Brain microvascular endothelial cell (primary cell): ENCODE measurements at places on chromosomes 5 and 9.

- DNase-seq = no peak
These were observed at the start of gene GNAQ for GRCh38 chr9:78031444-78031892. GNAQ (minus strand) TSS chr9:78031811; CDS start chr9:78031235, 576 bp downstream.

DNA sequence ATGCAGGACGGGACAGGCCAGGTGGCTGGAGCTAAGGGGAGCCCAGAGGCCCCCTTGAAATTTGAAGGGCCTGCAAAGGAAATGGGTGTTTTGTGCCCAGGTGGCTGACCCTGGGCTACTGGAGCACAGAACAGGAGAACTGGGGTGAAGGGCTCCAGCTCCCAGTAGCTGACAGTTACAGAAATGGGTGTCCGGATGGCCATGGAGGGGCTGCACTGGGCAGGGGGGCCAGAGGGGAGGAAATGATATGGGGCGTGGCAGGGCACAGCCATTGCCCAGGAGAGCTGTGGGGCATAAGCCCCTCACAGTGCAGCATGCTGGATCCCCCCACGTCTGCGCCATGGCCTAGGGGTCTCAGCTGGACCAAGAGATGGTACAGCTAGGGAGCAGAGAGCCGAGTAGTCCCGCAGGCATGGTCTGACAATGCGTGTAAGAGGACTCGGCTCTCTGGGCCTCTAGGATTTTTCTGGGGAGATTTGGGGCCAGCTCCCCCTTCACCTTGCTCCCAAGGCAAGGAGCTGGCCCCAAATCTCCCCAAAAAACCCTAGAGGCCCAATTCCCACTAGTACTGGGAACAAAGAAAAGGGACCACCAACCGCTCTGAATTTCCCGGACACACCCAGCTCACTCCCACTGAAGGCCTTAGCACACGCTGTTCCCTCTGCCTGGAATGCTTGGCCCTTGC is 7.9 kb upstream of the CARD19 start:
- no peak for DNase-seq

GRCh38 chr5:72653586-72653985 is 146.4 kb upstream of the ZNF366 start:
- DNase-seq = no peak

GRCh38 chr5:88675168-88675707 is 207.7 kb downstream of the MEF2C start:
- no peak for DNase-seq

- no peak for DNase-seq
These were observed 52.7 kb downstream of the WNK2 start for GRCh38 chr9:93236541-93237206.

GRCh38 chr5:76083555-76084495 is 642 bp downstream of the SV2C start:
- no peak for DNase-seq

GRCh38 chr5:123124859-123125595 is 36.0 kb downstream of the PRDM6 start:
- no peak for DNase-seq

- DNase-seq = peak; percentile 31
These were observed 14.1 kb downstream of the CAPSL start for GRCh38 chr5:35924122-35924949.

GRCh38 chr5:95901676-95902627 is 59.7 kb downstream of the ELL2 start:
- peak; percentile 78 for DNase-seq

- no peak for DNase-seq
These were observed 93.4 kb downstream of the GNAQ start for GRCh38 chr9:77938163-77938562.

DNA sequence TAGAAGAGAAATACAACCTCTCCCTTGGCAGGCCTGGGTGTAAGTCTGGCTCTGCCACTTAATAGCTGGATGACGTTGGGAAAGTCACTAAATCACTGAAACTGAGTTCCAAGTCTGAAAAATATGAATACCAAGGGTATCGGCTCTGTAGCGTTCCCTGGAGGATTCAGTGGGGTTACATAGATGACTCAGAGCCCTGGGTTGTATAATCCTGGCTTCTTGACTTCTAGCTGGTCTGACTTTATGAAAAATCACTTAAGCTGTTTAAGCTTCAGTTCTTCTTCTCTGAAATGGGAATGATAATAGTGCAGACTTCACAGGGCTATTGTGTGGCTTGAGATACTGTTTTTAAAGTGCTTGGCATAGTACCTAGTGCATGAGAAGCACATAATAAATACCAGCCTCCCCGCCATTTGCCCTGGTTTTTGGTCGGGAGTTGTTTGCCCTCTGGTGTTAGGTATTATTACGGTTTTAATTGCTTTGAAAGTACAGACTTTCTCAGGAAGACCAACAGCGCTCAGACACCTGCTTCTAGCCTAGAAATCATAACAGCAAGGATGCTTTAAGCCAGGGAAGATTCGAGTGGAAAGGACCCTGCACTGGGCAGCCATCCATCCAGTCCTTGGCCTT is 43.0 kb downstream of the CYFIP2 start:
- DNase-seq = peak; percentile 47

DNA sequence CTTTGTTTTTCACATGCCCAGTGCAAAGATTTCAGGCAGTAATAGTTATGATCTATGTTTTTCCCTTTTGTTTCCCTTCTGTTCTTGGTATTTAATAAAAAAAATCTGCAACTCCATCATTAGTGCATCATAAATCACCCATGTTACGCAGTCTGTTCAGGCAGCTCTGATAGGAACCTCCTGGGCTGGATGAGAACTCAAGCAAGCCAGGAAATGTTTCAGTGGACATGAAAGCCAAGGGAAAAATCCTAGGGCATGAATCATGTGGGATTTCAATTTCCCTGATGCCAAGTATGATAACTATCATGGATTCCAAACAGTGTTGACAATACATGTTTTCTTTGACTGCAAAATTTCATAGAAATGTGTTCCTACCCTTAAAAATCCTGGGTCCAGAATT is 119.7 kb upstream of the TARS1 start:
- peak; percentile 96 for DNase-seq

GRCh38 chr5:150542933-150543445 is 35.1 kb downstream of the NDST1 start:
- DNase-seq = no peak

GRCh38 chr9:126053913-126054312 is 272.7 kb upstream of the MVB12B start:
- no peak for DNase-seq

GRCh38 chr9:93079371-93079770 is 16.6 kb upstream of the CARD19 start:
- no peak for DNase-seq

- DNase-seq = no peak
These were observed 974 bp downstream of the CCDC69 start for GRCh38 chr5:151222790-151223446.

- DNase-seq = no peak
These were observed 216.5 kb upstream of the RAI14 start for GRCh38 chr5:34439601-34440000.

DNA sequence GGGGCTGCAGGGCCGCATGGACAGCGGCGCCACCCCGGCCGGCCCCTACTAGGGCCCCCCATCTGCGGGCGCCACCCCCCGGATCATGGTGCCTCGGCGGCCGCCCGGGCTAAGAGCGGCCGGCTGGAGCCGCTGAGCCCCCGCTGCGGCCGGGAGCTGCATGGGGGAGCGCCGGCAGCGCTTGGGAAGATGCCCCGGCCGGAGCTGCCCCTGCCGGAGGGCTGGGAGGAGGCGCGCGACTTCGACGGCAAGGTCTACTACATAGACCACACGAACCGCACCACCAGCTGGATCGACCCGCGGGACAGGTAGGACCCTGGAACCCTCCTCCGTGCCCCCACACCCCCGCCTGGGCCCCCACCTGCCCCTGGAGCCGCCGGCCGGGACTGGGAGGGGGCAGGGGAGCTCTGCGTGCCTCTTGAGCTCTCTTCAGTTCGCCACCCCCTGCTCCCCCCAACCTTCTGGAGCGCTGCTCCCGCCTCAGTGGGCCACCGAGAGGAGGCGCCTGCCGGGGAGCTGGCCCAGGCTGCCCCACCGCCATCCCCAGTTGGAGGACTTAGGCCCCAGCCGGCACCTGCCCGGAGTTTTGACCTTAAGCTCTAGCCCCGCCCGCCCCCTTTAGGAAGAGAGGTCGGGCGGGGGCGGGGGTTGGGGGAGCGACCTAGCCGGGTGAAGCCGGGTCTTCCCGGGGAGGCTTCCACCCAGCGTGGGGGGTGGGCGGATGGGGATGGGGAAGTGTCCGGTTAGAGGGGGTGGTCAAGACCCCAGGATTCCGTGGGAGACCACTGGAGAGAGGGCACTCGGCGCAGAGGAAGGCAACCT is 730 bp downstream of the WWC1 start:
- DNase-seq = no peak

GRCh38 chr5:56516441-56516840 is 283.3 kb upstream of the ANKRD55 start:
- DNase-seq = no peak

- DNase-seq = no peak
These were observed 11.7 kb upstream of the EXOSC2 start for GRCh38 chr9:130681769-130682420.

GRCh38 chr9:94904806-94905205 is 178.3 kb downstream of the AOPEP start:
- DNase-seq = no peak
